Small intestine (tissue), 16 donors: ENCODE measurements at places on chromosomes 7 and 10.
A peak's percentile ranks its signal among the peaks of the same experiment; 100 is the strongest.

DNA sequence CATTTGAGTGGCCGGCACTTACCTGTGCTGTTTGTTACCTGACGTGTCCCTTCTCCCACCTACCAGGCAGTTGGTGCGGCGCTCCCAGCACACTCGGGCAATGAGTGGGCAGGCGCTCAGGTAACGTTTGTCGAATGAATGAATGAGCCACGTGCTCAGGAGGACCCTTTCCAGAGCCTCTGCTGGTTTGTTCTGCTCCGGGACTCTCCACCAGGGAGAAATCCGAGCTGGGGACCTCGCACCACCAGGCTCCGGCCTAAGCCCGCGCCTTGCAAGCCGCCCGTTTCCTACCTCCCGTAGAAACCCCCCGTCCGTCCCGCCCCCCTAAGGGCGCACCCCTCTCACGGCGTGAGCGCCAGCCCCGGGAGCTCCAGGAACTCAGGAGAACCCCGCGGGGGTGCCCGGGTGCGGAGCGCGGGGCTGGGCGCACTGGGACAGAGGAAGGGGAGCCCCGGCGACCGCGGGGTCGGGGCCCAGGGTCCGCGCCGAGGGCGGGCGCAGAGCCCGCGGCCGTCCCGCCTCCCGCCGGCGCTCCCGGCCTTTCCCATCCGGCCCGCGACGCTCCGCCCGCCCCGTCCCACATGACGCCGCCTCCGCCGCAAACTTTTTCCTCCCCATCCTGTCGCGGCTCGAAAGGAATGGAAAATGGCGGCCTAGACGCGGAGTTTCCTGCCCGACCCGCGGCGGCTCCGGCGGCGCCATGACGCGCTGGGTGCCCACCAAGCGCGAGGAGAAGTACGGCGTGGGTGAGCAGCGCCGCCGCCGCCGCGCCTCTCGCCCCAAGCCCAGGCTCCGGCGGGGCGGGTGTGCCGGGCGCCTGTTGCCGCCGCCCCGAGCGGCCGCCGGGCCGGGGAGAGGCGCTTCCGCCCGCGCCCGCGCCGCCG, at the start of gene DOCK1:
DOCK1 (plus strand) TSS at position 611 of the 884 bp plus-strand sequence; CDS start at position 701, 90 bp downstream.
- DNase-seq = peak; percentile 70

DNA sequence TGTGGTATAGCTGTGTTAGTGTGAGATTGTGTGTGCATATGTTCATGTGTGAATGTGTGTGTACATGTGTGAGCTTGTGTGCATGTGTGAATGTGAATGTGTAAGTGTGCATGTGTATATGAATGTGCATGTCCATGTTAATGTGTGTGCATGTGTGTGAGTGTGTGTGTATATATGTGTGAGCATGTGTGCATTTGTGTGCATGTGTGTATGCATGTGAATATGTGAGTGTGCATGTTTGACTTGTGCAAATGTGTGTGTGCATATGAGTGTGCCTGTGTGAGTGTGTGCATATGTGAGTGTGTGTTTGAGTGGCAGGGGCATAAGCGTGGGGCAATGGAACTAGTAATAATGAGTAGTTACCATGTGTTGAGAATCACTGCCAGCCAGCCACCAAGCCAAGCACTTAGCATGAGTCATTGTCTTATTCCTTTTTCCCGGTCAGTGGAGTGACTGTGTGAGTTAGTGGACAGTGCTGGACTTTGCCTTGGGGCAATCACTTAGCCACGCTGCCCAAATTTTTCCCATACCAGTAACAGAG, 46.3 kb upstream of the SHH start:
- peak; percentile 33 for DNase-seq

DNA sequence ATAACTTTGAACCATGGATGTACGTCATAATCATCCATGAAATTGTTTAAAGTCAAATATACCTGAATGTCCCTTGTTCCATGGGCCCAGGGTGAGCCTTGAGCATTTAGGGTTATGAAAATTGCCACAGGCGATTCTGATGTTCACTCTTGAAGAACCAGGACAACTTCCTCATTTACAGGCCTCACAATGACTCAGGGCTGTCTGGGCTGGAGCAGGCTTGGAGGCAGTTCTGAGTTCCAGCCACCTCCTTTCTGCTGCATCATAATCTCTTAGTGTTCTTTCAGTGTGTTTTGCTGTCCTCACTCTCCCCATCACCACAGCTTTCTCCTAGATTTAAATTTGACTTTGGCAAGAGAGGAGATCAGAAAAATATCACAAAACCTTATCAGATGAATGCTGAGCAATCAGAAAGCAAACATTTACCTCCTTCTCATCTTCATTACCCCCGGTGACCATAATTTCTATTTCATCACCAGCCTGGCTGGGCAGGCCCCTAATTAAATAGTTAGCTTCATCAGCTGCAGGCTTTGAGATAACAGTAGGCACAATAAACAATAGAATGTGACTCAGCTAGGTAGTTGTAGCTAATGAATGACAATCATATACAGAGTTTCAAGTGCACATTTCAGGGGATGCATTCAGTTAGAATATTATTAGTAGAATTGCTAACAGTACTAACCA, 571.0 kb downstream of the SH2D4B start:
- peak; percentile 22 for DNase-seq

- no peak for DNase-seq
Measured at GRCh38 chr10:99908512-99908911, 101.2 kb downstream of the DNMBP start.

GRCh38 chr10:77360835-77361234, 276.8 kb downstream of the KCNMA1 start:
- DNase-seq = no peak

GRCh38 chr10:52276986-52277385, 37.1 kb upstream of the DKK1 start:
- DNase-seq = no peak

- DNase-seq = no peak
Measured at GRCh38 chr7:149828357-149829309, 9.5 kb upstream of the ZNF862 start.

- no peak for DNase-seq
Measured at GRCh38 chr7:80224415-80224814, 89.8 kb downstream of the GNAI1 start.

- peak; percentile 18 for DNase-seq
Measured at GRCh38 chr10:23198940-23199767, 7.0 kb downstream of the PTF1A start.

GRCh38 chr7:44539669-44540506, 1.2 kb downstream of the NPC1L1 start:
- peak; percentile 24 for DNase-seq

- DNase-seq = no peak
Measured at GRCh38 chr7:79420464-79420863, 33.0 kb downstream of the MAGI2 start.

- peak; percentile 31 for DNase-seq
Measured at GRCh38 chr10:97327348-97328294, 6.9 kb downstream of the FRAT2 start.

DNA sequence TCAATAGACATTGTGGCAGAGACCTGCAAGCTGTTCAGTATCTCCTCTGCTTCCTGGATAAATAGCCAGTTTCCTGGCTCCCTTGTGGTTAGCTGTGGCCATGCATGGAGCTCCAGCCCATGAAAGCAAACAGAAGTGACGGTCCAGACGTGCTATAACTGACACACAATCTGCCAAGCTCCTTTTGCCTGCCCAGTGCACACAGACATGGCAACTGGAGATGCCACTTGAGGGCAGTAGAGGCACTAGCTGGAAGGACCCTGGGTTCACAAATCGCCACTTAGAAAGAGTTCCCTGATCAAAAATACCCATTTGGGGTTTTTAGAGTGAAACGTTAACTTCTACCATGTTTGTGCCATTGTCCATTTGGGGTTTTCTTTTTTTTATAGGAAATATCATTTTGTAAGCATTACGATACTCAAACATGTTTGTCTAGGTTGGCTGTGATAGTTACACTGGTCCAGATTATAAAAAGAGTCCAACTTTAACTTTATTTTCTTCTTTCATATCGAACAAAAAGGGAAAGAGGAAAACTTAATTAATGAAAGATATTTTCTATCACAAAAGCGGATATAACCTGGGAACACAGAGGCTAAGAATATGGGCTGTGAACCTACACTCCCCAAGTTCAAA, 31.3 kb downstream of the KIN start:
- DNase-seq = peak; percentile 26

- no peak for DNase-seq
Measured at GRCh38 chr7:155269766-155270585, 27.7 kb upstream of the INSIG1 start.

GRCh38 chr10:131088619-131089018, 222.9 kb downstream of the TCERG1L start:
- DNase-seq = no peak

DNA sequence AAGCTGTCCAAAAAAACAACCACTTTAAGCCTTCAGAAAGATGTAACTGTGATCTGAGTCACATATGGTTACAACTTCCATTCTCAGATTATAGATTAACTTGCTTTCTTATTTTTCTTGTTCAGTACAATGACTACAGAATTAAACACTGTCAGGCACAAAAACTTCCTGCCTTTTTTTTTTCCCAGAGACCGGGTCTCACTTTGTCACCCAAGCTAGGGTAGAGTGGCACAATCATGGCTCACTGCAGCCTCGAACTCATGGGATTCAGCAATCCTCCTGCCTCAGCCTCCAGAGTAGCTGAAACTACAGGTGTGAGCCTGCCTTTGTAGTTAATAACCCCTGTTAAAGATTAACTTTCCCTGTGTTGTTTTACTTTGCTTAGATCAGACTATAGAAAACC, 163.2 kb downstream of the AVL9 start:
- no peak for DNase-seq

GRCh38 chr10:103696094-103696410, 159.3 kb downstream of the SH3PXD2A start:
- DNase-seq = no peak

DNA sequence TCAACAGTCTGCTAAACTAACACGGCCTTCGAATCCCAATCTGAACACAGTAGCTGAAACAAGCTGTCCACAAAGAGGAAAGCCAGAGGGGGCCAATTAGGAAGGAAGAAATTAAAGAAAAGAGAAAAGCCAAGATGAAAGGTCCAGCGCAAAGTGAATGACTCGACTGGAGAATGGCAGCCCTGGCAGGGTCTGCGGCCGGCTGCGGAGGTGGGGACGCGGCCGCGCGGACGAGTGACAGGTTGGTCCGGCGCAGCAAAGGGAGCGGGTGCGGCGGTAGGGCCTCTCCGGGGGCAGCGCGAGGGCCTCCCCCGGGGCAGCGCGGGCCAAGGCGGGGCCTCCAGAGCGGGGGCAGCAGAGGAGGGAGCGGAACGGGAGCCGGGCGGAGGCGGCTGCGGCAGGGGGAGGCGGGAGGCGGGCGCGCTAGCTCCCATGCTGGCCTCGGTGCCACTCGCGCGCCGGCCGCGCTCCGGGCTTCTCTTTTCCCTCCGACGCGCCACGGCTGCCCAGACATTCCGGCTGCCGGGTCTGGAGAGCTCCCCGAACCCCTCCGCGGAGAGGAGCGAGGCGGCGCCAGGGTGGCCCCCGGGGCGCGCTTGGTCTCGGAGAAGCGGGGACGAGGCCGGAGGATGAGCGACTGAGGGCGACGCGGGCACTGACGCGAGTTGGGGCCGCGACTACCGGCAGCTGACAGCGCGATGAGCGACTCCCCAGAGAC, at the start of gene VWC2:
VWC2 (plus strand) TSS at position 421 of the 718 bp plus-strand sequence. CDS start 1,798 bp downstream, outside the sequence.
- no peak for DNase-seq

GRCh38 chr10:3067859-3068179, 471 bp downstream of the PFKP start:
- no peak for DNase-seq

GRCh38 chr7:116713918-116714317, 41.9 kb downstream of the MET start:
- DNase-seq = no peak

GRCh38 chr7:117146059-117146458, 176.8 kb downstream of the WNT2 start:
- DNase-seq = no peak

GRCh38 chr10:86709396-86710185, 41.3 kb downstream of the LDB3 start:
- no peak for DNase-seq

DNA sequence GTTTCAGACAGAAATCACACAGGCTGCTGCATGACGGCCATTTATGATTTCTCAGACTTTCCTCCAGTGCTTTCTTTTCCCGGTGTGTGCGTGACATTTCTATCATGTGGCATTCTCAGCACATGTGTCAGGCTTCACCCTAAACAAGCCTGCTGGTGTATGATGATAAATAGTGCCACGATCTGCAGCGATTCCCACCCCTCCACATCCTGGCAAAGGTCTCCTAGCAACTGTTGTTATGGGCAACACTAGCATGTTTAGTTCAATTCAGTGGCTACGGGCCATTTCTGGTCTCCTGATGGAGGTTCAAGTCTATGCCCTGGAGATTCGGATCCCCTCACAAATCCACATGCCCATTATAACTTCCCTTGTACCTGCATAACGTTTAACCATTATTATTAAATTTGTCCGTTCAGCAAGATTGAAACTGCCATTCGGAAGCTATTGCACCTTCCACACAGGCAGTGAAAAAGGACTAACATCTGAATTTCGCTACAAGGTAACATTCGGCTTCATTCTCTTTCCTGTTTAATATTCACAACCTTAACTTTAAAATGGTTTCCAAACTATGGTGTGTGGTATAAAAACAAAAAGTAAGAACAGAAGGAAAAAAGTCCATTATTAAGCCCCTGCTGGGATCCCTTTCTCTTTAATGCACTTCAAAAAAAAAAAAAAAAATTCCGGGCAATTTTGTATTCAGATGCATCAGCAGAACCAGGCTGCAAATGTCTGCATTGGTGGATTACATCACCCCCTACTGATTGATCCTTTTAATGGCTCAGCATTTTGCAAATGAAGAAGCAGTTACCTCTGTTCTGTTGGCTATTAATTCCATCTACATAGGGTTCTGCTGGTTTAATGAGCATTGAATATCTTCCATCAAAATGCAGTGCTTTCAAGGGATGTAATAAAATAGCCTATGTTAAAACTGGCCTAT, 90.2 kb downstream of the FRMD4A start:
- no peak for DNase-seq

GRCh38 chr7:110774071-110774470, 316.9 kb upstream of the LRRN3 start:
- no peak for DNase-seq

DNA sequence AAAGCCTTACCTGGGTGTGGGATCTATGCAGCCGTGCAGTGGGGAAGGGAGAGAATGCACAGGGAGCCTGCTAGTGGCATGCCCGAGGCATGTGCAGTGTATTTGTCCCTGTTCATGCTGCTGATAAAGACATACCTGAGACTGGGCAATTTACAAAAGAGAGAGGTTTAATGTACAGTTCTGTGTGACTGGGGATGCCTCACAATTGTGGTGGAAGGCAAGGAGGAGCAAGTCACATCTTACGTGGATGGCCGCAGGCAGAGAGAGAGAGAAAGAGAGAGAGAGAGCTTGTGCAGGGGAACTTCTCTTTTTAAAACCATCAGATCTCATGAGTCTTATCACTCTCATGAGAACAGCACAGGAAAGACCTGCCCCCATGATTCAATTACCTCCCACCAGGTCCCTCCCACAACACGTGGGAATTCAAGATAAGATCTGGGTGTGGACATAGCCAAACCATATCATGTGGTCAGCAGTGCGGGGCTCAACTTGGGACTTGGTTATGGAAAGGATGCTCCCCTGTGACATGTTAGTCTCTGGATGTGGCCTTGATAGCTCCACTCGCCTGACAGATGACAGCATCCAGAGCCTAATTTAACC, 128.9 kb downstream of the DOCK1 start:
- no peak for DNase-seq

- DNase-seq = no peak
Measured at GRCh38 chr10:113921561-113922370, 67.3 kb downstream of the NHLRC2 start.
